ENCODE measurements at places on chromosomes 16 and 17.

- DNase-seq = no peak
Observed at GRCh38 chr17:41917192-41917591, 1.6 kb downstream of the ACLY start.

DNA sequence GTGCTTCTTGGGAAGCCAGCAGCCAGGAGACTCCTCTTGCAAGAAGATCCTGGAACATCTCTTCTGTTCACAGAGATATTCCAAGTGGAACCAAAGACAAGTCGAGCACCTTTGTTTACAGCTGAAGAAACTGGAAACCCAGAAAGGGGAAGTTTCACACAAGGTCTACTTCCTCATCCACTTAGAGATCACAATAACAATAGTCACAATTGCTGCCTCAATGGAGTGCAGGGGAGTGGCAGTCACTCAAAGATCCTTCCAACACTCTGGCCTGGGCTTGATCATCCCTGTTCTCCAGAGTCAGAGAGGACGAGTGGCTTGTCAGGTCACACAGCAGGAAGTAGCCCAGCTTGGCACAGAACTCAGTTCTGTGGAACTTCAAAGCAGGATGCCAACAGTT, 46.9 kb upstream of the SIAH1 start:
- DNase-seq = no peak

GRCh38 chr16:57679016-57679415, 10.9 kb downstream of the ADGRG3 start:
- DNase-seq = no peak

GRCh38 chr17:18261146-18261515, 669 bp downstream of the MIEF2 start:
- no peak for DNase-seq

DNA sequence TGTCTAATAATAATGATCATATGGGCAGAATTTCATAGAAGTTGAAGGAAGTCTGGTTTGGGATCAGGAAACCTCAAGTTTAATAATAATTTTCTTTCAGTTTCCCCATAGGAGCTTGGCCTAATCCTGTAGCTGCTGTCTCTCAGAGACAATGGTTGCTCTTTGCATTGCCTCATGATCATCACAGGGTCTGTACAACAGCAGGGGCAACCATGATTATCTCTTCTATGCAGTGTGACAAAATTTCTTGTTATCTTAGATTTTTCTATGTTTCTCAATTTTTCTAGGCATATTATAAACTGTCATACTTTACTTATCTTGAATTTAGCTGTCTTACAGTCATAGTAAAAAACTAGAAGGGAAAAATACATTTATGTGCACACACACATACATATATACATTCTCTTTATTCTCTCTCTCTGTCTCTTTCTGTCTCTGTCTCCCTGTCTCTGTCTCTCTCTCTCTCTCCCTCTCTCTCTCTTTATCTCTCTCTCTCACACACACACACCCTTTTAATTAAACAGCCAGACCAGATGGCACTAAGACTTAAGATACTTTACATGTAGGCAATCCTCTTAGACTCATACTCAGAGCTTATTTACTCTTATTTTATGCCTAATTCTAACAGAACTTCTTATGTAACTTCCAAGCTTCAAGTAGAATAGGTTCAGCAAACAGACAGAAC, 30.5 kb downstream of the SMIM36 start:
- DNase-seq = no peak

DNA sequence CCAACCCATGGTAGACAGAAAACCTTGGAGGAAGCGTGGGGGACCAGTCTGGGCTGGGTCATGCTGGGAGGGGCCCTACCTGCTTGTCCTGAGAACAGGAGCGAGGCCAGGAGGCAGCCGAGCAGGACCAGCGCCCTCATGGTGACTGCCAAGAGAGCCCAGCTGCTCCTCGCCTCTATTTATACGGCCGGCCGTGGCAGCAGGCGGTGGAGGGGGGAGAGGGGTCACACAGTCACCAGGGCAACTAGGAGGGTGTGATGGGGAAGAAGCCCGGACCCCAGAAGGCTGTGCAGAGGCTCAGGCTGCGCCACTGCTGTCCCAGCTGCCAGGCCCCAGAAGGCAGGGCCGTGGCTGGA, at the start of gene SRL:
SRL (minus strand) TSS at position 153 of the 356 bp plus-strand sequence; CDS start at position 140, 13 bp downstream.
- DNase-seq = no peak

GRCh38 chr17:6524520-6524919, 31.8 kb downstream of the PITPNM3 start:
- no peak for DNase-seq

DNA sequence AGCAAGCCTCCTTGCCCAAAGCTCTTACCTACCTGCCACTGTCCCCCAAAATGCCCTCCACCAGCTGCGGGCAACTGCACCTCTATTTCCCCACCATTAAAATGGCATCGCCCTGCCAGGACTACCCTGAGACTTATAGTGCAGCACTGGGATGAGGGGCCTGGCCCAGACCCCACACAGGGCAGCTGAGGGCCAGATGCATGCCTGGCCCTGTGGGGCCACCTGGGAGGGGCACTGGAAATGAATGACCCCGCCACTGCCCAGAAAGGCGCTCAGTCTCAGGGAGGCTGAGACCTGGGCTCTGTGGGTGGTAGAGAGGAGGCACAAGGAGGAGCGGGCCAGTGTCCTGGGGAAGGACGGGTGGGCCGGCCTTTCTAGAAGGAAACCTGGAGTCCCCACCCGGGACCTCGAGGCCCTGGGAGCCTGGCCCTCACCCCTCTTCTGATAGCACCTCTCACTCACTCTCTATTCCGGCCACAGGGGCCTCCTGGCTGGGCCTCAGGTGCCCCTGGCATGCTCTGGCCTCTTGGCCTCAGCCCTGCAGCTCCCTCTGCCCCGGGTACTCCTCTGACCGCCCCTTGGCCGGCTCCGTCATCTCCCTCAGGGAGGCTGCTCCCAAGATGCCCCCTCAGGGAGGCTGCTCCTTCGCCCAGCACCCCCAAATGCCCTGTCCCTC, 26.9 kb downstream of the KATNB1 start:
- no peak for DNase-seq

DNA sequence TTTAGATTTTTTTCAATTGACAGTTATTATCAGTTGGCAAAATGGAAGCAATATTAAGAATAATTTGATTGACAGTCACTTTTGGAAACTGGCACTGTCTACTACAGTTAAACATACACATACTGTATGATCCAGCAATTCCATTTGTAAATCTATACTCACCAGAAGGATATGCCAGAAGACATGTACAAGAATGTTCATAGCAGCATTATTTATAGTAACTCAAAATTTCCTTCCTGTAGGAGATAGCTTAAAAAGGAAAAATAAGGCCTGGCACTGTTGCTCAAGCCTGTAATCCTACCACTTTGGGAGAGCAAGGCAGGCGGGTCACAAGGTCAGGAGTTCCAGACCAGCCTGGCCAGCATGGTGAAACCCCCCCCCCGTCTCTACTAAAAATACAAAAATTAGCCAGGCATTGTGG, 89.3 kb downstream of the VMP1 start:
- DNase-seq = no peak

GRCh38 chr17:55198690-55199370, 65.9 kb upstream of the HLF start:
- no peak for DNase-seq

- DNase-seq = no peak
Observed at GRCh38 chr17:81444610-81445339, 49.5 kb downstream of the BAHCC1 start.

GRCh38 chr17:1074886-1075605, 78.1 kb downstream of the TIMM22 start:
- DNase-seq = no peak

DNA sequence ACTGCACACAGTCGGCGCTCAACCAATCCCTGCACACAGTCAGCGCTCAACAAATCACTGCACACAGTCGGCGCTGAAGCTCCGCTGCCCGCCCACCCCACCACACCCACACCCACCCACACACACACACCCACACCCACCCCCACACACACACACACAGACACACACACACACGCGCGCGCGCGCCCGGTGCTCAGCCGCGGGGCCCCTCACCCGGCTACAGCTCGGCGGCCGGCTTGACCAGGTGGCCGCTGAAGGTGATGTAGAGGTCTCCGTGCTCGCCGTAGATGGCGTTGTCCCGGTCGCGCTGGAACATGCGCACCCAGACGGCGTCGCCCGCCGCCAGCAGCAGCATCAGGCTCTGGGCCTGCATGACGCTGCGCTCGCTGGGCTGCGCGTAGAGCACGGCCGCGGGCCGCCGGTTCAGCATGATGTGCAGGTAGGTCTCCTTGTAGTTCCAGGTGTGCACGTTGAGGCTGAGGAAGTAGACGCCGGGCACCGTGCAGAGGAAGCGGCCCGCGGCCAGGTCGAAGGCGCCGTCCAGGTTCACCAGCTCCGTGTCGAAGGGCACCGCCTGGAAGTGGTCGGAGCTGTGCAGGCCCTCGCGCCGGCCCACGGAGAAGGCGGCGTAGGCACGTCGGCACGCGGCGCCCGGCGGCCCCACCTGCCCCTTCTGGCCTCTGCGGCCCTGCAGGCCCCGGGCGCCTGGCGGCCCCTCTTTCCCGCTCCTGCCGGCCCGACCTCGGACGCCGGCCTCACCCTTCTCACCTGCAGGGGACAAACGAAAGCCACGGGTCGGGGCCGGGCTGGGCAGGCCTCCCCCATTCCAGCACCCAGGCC, 2.5 kb downstream of the C1QTNF8 start:
- no peak for DNase-seq

- no peak for DNase-seq
Observed at GRCh38 chr17:79311373-79311772, 236.7 kb downstream of the ENGASE start.

Measured in stimulated activated CD8-positive, alpha-beta memory T cell treated with anti-CD3 and anti-CD28 coated beads, Interleukin-7, amount 100 ng/mL, for 1 hour (primary cell).